ENCODE measurements at places on chromosomes 7 and 10.
A peak's percentile ranks its signal among the peaks of the same experiment; 100 is the strongest.

DNA sequence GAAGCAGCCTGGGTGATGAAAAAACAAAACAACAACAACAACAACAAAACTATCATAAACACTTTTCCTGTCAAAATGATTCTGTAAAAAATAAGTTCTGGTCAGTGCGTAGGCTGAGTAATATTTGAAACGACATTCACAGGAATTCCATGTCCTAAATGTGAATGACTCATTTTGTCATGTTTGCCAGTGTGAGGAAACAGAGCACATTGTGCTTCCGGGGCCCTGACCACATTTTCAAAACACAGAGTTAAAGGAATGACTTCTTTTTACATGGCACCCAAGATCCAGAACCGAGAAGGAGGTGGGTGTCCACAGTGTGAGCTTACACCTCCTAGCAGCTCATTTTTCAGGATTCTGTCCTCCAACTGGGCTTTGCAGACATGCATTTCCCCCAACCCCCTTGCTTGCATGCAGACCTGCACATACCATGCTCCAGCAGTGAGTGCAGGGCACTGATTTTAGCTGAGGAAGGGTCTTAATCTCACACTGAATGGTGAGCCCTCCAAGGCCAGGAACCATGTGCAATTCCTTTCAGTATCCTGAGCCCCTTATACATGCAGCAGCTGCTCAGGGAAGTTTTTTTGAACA is 3.0 kb downstream of the CLRN3 start:
- DNase-seq = peak; percentile 18

DNA sequence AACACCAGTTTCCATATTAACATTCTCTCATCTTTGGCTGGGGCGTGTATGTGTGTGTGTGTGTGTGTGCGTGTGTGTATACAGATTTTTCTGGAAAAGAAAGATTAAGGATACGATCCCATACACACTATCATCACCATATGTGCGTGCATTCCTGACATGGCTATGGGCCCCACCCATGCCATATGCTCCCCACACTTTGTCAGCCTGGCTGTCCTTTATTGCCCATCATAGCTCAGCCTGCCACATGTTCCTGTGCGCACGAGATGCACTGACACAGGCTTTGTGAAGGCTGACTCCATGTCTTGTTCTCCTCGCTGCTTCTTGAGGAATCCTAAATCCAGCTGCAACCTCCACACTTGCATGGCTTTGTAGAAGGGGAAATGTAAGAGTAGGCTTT is 984.1 kb downstream of the LRMDA start:
- DNase-seq = no peak

GRCh38 chr10:119199231-119199992 is 8.0 kb upstream of the GRK5 start:
- peak; percentile 73 for DNase-seq

DNA sequence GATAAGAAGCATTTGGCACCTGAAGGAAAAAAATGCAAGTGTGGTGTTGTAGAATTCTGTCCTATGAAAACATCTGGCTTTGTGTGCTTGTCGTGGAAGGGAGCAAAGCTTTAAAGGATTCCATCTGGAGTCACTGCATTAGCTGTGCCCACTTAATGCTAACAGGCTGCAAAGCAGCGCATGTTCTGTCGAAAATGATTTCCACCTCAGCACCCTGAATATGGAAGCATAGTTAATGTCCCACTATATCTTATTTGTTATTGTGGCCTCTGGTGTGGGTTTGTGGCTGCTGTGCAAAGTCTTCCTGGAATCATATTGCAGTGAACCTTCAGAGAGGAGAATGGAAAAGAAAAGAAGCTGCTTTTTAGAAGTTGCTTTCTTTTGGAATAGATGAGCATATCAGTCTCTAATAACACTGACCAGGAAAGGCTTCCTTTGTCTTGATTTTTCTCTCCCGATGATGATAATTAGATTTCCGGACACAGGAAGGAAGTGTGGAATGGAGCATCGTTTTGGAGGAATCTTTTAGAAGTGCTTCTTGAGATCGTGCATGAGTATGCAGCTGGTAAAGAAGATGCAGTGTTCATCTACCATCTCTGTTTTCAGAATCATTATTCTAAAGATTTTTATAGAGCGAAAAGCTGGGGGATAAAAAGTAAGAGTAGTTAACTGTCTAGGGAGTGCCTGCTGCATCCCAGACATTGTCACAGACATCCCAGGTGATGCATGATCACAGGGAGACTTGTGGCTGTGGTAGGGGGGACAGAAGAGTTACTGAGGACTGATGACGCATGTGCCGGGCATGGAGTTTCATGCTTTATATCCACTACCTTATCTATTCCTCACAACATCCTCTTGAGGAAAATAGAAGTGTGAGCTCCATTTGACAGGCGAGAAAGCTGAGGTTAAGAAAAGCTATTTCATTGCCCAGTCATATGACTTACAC is 54.6 kb downstream of the TEX36 start:
- DNase-seq = no peak

All from type B pancreatic cell (in vitro differentiated cells).